ENCODE measurements at places on chromosomes 5 and 9. TPM values are rescaled to one million over a fixed set of nuclear protein-coding genes. Genes with fewer than 3 reads are reported as not detected.

- no peak overlapping the region for H3K4me3 ChIP-seq
- H3K36me3 ChIP-seq, result no peaks in the 10 kb centered on the region
- DNase-seq, result no peak
- H3K27me3 ChIP-seq, result no peaks in the 10 kb centered on the region
Measured at GRCh38 chr9:77562019-77562748, 85.9 kb downstream of the GNA14 start.

GRCh38 chr5:81556809-81557208 lies 162.9 kb upstream of the ACOT12 start:
- no peak overlapping the region for H3K27ac ChIP-seq
- no peak for DNase-seq
- no peaks in the 10 kb centered on the region for H3K4me1 ChIP-seq
- no peak overlapping the region for H3K4me3 ChIP-seq
- no peaks in the 10 kb centered on the region for H3K36me3 ChIP-seq

The HACD4 gene
- 2.4 TPM for total RNA-seq

The CFAP157 gene
- 0.65 TPM for total RNA-seq

The AMBP gene
- not detected for total RNA-seq

- no peak overlapping the region for H3K27ac ChIP-seq
- no peak for DNase-seq
- no peaks in the 10 kb centered on the region for H3K36me3 ChIP-seq
- no peaks in the 10 kb centered on the region for H3K27me3 ChIP-seq
- H3K4me3 ChIP-seq, result no peak overlapping the region
Measured at GRCh38 chr5:117504305-117504704, 929.7 kb upstream of the SEMA6A start.

The ERMP1 gene
- 51.0 TPM for total RNA-seq

The MARCOL gene
- not detected for total RNA-seq

DNA sequence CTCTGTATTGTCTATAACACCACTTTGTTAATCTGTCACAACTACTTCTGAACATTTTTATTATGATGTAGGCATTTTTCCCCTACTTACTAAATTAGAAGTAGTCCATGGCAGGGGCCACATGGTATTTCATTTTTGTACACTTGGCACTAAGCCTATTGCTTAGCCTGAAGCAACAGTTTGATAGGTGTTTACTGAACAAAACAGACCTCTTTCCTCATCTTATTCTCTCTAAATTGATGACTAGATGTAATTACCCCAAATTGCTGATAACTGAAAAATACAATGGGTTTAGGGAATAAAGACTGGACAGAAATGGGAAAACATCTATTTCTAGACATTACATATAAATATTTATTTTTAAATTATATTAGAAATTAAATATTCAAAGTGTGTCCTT lies 633.8 kb downstream of the SLCO4C1 start:
- DNase-seq, result no peak
- H3K36me3 ChIP-seq, result no peaks in the 10 kb centered on the region
- H3K4me3 ChIP-seq, result no peak overlapping the region
- no peaks in the 10 kb centered on the region for H3K4me1 ChIP-seq
- H3K27ac ChIP-seq, result no peak overlapping the region
